ENCODE measurements at places on chromosomes 1 and 21.

DNA sequence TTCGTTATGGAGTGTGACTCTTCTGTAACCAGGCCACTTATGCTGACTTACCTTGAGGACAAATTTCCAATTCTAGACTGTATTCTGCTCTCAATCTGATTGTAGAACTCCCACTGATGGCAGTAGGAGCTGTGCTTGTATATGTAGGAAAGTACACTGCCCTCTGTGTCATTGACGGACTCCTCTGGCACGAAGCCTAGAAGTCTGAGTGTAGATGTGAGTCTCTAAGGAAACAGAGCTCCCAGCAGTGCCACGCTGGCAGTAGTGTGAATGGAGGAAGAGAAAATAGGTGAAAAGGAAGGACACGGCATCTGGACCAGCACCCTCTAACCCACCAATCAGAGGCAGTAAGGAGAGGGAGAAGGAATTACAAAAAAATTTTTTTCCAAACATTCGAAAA, 130.4 kb upstream of the ADGRL2 start:
- DNase-seq = no peak
- no peaks in the 10 kb centered on the region for H3K27me3 ChIP-seq
- no peaks in the 10 kb centered on the region for H3K36me3 ChIP-seq
- H3K4me3 ChIP-seq = no peak overlapping the region
- no peaks in the 10 kb centered on the region for H3K4me1 ChIP-seq
- H3K27ac ChIP-seq = no peak overlapping the region

GRCh38 chr1:235442788-235443429, 61.3 kb downstream of the B3GALNT2 start:
- H3K4me1 ChIP-seq = no peaks in the 10 kb centered on the region
- no peak for DNase-seq
- peaks cover 6% of the 10 kb centered on the region for H3K36me3 ChIP-seq
- H3K4me3 ChIP-seq = no peak overlapping the region
- H3K27ac ChIP-seq = no peak overlapping the region

- DNase-seq = no peak
- no peaks in the 10 kb centered on the region for H3K36me3 ChIP-seq
- no peak overlapping the region for H3K27ac ChIP-seq
- H3K27me3 ChIP-seq = no peaks in the 10 kb centered on the region
- H3K4me1 ChIP-seq = no peaks in the 10 kb centered on the region
Observed at GRCh38 chr1:81954534-81955020, 153.8 kb downstream of the ADGRL2 start.

- H3K4me1 ChIP-seq = no peaks in the 10 kb centered on the region
- H3K36me3 ChIP-seq = no peaks in the 10 kb centered on the region
- no peaks in the 10 kb centered on the region for H3K27me3 ChIP-seq
- H3K27ac ChIP-seq = no peak overlapping the region
- peak overlapping the region; percentile 83 for H3K4me3 ChIP-seq
- DNase-seq = peak; percentile 90
Observed at GRCh38 chr1:202349206-202349928, 868 bp downstream of the PPP1R12B start.

- H3K27ac ChIP-seq = no peak overlapping the region
- H3K4me1 ChIP-seq = peaks cover 2% of the 10 kb centered on the region
- H3K27me3 ChIP-seq = peaks cover 35% of the 10 kb centered on the region
- no peaks in the 10 kb centered on the region for H3K36me3 ChIP-seq
- no peak for DNase-seq
- H3K4me3 ChIP-seq = no peak overlapping the region
Observed at GRCh38 chr1:78234496-78234895, 188.7 kb downstream of the GIPC2 start.

- no peaks in the 10 kb centered on the region for H3K36me3 ChIP-seq
- DNase-seq = no peak
- no peak overlapping the region for H3K27ac ChIP-seq
- H3K4me1 ChIP-seq = no peaks in the 10 kb centered on the region
- H3K4me3 ChIP-seq = no peak overlapping the region
- H3K27me3 ChIP-seq = no peaks in the 10 kb centered on the region
Observed at GRCh38 chr1:51850420-51851223, 27.9 kb downstream of the NRDC start.

DNA sequence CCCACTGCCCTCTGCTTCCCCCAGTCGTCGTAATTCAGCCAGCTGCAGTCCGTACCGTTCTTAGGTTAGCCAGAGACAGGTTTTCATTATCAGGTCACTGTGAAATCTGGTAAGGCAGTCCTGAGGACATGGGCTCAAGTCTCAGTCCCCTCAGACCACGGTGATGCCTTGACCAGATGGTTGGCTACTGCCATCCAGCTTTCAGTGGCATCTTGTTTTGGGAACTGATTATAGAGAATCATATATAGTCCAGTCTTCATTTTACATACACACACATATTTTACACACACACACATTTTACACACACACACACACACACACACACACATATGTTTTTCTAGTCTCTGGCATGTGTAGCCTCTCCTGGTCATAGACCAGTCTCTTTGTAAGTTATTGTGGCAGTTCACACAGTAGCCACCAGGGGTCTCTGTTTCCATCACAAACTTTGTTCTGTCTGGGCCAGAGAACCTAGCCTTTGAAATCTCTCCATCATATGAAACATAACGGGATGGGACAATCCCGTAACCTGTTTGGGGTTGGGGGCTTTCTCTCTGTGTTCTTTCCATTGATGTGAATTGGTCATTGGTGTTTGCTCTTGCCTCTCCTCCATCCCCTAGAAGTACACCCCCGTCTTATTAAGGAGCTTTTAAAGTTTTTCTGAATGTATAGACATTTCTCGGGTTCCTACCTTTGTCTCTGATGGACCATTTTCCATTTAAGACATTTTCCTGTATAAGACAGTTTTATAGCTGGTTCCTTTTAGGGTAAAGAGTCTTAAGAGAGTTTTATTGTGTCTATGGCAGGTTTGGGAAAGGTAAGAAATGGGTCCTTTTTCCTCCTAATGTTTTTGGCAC, 8.4 kb upstream of the IKBKE start:
- H3K27me3 ChIP-seq = no peaks in the 10 kb centered on the region
- no peaks in the 10 kb centered on the region for H3K36me3 ChIP-seq
- no peaks in the 10 kb centered on the region for H3K4me1 ChIP-seq

- DNase-seq = no peak
- H3K36me3 ChIP-seq = peaks cover 3% of the 10 kb centered on the region
- no peak overlapping the region for H3K27ac ChIP-seq
- no peaks in the 10 kb centered on the region for H3K27me3 ChIP-seq
Observed at GRCh38 chr1:204979891-204980649, 62.9 kb upstream of the CNTN2 start.

DNA sequence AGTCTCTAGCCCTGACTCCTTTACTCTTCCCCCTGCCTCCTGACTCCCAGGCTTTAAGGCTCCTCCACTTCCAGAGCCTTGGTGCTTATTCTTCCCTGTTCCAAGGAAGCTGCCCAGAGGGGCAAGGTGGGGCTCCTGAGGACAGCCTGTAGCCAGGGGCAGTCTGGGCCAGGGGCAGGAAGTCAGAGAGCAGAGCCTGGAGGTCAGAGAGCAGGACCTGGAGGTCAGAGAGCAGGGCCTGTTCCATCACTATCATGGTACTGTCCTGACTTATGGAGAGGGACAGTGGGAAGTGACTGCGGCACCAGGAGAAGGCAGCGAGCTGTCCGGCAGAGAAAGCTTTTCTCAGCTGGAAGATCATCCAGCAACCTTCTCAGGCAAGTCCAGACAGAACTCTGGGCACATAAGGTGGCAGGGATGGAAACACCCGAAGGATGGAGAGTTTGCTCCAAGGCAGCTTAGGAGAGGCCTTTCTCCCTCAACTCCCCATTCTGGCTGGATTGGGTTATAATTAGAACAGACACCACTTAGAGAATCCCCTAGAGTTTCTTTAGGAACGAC, 25.0 kb downstream of the PLXNA2 start:
- peak overlapping the region; percentile 46 for H3K27ac ChIP-seq
- no peaks in the 10 kb centered on the region for H3K27me3 ChIP-seq
- no peak overlapping the region for H3K4me3 ChIP-seq
- no peak for DNase-seq
- peaks cover 6% of the 10 kb centered on the region for H3K4me1 ChIP-seq
- peaks cover 6% of the 10 kb centered on the region for H3K36me3 ChIP-seq

DNA sequence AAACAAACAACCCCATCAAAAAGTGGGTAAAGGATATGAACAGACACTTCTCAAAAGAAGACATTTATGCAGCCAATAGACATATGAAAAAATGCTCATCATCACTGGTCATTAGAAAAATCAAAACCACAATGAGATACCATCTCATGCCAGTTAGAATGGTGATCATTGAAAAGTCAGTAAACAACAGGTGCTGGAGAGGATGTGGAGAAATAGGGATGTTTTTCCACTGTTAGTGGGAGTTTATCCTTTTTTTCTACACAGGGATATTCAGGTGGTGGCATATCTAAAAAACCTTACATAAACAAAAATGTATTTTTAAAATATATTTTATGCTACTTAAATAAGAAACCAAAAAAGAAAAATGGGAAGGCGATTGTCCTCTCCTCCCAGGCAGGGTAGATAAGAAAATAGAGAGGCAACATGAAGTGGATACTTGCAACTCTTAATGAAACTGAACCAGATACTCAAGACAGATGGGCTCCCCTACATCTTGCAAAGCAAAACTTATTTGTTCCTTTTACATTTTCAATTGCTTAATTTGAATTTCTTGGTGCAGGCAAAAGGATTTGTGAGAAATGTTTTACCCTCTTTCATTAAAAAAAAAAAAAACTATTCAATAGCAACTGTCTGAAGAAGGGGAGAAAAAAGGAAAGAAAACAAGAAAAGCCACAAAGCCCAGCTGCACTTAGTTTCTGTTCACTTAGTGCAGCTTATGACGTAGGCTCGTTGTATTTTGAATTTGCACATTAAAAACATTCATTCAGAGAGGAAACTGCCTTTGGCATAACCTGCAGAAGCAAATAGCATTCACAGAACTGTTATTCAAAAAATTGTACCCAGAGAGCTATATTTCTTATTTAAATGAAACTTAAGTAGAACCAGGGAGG, 36.9 kb upstream of the RGS1 start:
- no peak for DNase-seq
- no peaks in the 10 kb centered on the region for H3K4me1 ChIP-seq
- H3K4me3 ChIP-seq = no peak overlapping the region
- H3K27ac ChIP-seq = no peak overlapping the region
- no peaks in the 10 kb centered on the region for H3K36me3 ChIP-seq

DNA sequence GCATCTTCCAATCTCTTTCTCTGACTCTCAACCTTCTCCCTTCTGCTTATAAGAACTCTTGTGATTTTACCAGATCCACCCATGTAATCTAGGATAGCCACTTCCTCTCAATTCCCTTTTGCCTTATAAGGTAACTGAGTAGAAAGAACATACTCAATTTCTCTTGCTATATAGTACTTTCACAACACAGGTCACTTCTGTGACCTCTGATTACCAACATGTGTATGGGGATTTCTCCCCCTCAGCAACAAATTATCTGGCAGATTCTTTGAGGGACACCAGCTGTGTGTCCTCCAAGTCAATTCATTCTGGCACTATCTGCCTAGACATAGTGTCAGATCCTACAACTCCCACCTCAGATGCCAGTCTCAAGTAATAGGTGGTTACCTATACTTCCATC, 62.5 kb downstream of the IL23R start:
- H3K4me3 ChIP-seq = no peak overlapping the region
- no peak for DNase-seq
- no peaks in the 10 kb centered on the region for H3K27me3 ChIP-seq
- H3K27ac ChIP-seq = no peak overlapping the region

GRCh38 chr1:90480271-90480835, 236.7 kb downstream of the BARHL2 start:
- no peaks in the 10 kb centered on the region for H3K27me3 ChIP-seq
- no peak for DNase-seq
- H3K4me3 ChIP-seq = no peak overlapping the region
- H3K27ac ChIP-seq = no peak overlapping the region
- no peaks in the 10 kb centered on the region for H3K4me1 ChIP-seq

- peaks cover 9% of the 10 kb centered on the region for H3K4me1 ChIP-seq
- H3K27me3 ChIP-seq = no peaks in the 10 kb centered on the region
- no peak overlapping the region for H3K27ac ChIP-seq
- no peak overlapping the region for H3K4me3 ChIP-seq
- peak; percentile 89 for DNase-seq
Observed at GRCh38 chr1:108057541-108057940, 92.6 kb upstream of the VAV3 start.

- DNase-seq = peak; percentile 95
- no peaks in the 10 kb centered on the region for H3K36me3 ChIP-seq
- H3K4me1 ChIP-seq = peaks cover 7% of the 10 kb centered on the region
- H3K27me3 ChIP-seq = no peaks in the 10 kb centered on the region
Observed at GRCh38 chr1:43348809-43349593, 9.8 kb upstream of the CDC20 start.

DNA sequence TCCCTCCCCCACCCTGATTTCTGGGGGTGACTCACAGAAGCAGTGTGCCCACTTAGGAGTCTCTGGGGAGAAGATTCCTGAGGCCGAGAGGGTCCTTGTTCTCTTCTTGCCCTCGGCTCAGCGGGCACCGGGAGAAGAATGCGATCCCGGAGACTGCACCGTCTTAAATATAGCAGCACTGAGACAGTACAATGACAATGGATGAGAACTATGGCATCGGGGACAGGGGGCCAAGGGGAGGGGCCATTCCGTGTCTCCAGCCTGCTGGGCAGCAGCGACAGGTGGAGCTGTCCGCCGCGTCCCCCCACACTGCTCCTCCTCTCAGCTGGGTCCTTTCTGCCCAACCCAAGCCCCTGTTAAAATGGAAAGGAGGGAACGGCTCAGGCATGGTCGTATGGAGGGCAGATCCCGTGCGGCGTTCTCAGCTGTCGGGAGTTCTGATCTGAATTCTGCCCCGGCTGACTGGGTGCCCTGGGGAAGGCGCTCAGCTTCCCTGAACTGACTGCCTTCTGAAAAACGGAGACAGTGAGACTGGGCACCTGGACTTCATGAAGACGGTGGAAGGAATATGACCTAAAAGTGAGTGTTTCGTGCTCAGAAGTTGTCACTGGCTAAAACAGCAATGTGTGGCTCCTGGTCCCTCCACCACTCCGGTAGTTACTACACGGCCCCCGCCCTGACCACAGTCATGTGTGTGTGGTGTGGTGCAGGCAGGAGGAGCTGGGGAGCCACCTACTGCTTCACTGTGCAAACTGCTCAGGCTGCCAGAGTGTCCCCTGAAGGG, at the start of gene MYOM3:
Gene MYOM3 (minus strand): TSS at position 140 of the 784 bp plus-strand sequence. CDS start 3,499 bp downstream, outside the sequence.
- no peaks in the 10 kb centered on the region for H3K36me3 ChIP-seq
- peak; percentile 77 for DNase-seq
- no peaks in the 10 kb centered on the region for H3K27me3 ChIP-seq
- no peak within 1 kb of the TSS for H3K27ac ChIP-seq

All from mesendoderm (in vitro differentiated cells).